ENCODE measurements at places on chromosomes 12 and 14. TPM values are rescaled to one million over a fixed set of nuclear protein-coding genes. Genes with fewer than 3 reads are reported as not detected.

DNA sequence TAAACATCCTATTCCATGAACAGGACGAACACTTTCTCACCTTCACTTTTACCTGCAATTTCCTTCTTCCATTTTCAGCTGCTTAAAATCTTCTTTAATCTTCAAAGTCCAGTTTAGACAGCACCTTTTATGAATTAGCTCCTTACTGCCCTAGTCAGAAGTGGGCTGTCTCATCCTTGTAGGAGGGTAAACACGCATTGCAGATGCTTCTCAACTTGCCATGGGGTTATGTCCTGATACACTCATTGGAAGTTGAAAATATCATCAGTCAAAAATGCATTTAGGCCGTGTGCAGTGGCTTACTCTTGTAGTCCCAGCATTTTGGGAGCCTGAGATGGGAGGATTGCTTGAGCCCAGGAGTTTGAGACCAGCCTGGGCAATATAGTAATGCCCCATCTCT, 35.2 kb downstream of the HMGA2 start:
- DNase-seq = no peak

GRCh38 chr12:1533602-1534304, 60.6 kb downstream of the FBXL14 start:
- peak; percentile 60 for DNase-seq

- DNase-seq = no peak
Measured at GRCh38 chr12:16121953-16122352, 155.5 kb downstream of the SLC15A5 start.

Gene KRT74
- not detected for total RNA-seq

Gene PRIMA1
- total RNA-seq = 0.08 TPM

Gene TAS2R10
- total RNA-seq = not detected
